ENCODE measurements at places on chromosomes 12 and 14.

DNA sequence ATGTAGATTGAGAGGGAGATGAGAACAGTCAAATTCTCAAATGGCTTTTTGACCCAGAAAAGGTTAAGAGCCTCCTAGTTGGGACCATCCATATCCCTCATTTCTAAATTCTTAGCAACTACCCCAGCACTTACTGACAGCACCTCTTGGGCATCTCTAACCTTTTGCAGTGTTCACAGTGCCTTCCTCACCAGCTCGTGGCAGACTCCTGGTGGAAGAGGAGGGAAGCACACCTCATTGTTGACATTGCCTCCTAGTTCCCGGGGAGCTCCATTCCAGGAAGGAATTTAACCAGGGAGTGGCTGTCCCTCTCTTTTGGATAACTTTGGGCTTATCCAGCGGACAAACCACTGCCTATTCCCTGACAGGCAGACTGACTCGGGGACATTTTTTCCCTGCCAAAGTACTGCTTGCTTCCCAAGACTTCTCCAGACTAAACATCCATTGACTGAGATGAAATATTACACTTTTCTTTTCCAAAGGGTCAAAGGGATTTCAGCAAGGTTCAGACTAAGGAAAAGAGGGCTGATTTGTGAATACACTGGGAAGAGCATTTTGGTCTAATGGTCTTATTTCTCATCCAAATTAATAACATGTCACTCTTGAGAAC is 9.0 kb upstream of the OR6J1 start:
- DNase-seq = no peak

GRCh38 chr14:76088771-76089571 is 62.8 kb upstream of the GPATCH2L start:
- no peak for DNase-seq

DNA sequence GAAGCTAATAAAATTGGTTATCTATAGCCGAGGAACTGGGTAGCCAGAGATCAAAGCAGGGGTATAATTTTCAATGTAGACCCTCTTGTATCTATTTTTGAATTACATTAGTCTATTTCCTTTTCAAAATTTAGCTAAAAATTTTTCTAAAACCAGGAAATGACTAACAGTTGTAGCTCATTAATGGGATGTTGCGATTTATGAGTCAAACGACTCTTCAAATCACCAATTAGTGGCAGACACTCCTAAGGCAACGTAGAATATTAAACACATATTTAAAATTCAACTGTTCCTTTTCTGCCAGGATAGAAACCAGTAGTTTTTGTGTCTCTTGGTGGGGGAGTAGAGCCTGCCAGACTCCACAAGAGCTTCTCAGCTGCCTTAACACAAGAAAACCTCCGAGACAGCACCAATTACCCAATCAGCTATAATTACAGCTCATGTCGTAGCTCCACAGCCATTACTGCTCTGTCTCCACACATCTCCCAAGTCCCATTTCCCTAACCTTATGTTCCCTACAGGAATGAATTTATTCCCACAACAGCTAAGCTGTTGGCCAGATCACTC is 26.9 kb downstream of the GCN1 start:
- peak; percentile 40 for DNase-seq

GRCh38 chr14:31110872-31111271 is 84.7 kb upstream of the STRN3 start:
- no peak for DNase-seq

DNA sequence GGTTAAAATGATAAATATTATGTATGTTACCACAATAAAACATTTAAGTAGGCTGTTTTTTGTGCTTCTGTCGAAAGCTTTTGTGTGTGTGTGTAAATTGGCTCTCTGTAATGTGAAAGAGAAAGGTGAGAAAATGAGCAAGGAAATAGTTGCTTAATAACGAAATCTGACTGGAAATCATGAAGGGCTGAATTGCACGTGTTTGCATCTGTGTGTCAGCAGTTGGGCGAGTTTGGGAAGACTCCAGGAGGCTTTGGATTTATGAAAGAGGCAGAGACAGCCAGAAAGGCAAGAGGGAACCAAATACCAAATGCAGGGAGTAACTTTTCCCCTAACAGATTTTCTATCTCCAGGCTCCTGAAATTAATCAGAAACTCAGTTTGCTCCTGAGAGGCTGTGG is 47.2 kb upstream of the PLEKHG3 start:
- no peak for DNase-seq

DNA sequence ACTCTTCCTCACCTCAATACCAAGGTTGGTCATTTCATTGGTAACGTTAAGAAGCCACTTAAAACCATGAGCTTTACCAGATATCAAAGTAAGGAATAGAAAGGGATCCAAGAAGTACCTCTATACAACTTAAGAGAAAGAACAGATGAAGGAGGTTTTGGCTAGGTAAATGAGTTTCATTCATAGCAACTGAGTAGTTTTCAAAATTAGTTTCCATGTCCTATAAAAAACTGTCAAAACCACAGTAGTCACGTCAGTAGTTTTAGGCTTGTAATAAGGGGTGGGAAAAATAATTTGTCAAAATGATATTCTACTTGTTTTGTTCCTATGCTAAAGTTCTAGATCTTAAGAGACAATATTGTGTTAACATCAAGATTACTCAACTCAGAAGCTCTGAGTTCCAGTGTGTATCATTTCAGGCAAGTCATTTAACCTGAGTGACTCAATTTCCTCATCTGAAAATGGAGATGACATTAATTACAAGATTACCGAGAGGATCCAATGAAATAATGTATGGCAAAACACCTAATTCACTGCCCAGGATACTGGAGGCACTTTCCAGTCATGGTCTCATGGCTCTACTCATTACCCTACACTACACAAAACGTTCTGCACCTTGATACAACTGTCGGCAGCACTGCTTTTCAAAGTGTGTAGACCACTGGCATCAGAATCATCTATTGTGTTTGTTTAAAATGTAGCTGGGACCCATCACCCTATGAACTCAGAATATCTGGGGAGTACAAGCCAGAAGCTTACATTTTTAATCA is 24.1 kb upstream of the SLC6A13 start:
- DNase-seq = no peak

DNA sequence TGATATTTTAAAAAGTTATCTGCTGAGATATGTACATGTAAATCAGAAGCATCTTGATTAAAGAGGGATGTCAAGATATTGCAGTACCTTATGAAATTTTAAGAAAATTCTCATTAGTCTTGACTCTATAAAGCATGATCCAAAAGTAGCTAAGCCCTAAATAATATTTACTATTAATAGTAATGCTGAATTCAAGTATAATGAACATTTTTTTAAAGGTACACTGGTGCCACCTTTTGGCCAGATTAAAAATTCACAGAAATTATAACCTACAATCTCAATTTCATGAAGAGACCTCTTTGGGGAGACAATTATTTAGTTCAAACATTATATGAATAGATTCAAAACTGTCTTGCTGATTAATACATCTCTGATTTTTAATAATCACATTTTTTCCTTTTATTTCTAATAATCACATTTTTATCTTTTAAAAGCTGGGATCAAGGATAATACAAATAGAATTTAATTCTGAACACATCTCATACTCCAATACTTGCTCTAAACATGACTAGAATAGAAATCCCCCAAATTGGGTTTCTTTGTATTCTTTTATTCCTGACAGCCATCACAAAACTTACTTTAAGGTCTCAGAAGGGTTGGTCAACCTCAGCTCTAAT is 13.4 kb downstream of the AKAP5 start:
- DNase-seq = no peak

- no peak for DNase-seq
Observed at GRCh38 chr12:3328571-3328970, 162.4 kb upstream of the PRMT8 start.

GRCh38 chr14:23347406-23348296 is 5.0 kb downstream of the SLC22A17 start:
- DNase-seq = no peak

DNA sequence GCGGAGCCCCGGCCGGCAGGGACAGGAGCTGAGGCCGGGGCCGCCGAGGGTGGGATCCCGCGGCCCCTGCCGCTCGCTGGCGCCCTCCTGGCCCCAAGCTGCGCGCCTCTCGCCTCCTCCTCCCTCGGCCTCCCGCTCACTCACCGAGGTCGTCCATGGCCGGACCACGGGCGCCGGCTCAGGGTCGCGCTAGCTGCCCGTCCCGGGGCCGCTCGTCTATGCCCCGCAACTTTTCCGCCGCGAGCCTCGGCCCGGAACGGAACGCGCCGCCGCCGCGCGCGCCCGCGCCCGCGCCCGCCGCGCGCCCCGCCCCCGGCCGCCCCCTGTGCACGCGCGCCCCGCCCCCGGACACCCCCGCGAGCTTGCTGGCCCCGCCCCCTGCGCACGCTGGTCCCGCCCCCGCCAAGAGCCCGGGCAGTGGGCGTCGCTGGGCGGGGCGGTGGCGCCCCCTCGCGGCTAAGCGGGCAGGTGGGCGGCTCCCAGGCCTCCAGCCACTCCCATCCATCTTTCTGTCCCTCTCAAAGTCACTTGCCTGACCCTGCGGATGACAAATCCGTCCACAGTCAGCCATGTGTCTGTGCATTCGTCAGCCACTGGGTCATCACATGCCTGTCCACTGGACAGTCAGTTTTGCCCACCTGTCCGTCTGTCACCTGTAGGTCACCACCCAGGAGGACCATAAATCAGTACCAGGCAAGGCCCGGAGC is at the start of gene PXN:
Gene PXN, minus strand, starts transcription at position 258 of the 707 bp plus-strand sequence. Its CDS starts 101 bp downstream, at position 157.
- peak; percentile 84 for DNase-seq

GRCh38 chr12:113524495-113524894 is 52.8 kb upstream of the LHX5 start:
- no peak for DNase-seq

DNA sequence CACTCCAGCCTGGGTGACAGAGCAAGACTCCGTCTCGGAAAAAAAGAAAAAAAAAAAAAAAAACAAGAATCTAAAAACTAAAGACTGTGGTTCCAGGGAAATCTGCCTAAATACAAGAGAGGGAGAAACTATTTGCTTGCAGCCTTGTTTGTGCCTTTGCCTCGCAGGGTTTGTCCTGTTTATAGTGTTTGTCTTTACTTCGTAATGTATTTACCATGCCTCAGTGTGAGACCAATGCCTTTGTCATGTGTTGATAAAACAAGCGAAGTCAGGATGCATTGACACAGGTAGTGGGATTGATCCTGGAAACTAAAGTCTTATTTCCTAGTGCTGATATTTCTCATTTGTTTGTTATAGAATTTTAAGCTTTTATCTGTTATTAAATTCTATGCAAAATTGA is 199.0 kb downstream of the EXOC5 start:
- DNase-seq = no peak

DNA sequence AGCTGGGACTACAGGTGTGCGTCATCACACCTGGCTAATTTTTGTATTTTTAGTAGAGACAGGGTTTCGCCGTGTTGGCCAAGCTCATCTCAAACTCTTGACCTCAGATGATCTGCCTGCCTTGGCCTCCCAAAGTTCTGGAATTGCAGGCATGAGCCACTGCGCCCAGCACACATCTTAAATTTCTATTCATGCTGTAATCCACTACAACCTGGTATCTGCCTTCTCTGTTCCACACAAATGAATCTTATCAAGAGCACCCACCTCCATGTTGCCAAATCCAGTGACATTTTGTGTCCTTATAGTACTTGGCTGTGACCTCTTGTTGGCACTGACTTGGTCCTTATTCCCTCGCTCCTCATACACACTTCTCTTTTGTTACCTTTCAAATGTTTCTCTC is 5.8 kb upstream of the BICD1 start:
- no peak for DNase-seq

GRCh38 chr14:104879201-104879982 is 14.3 kb downstream of the CEP170B start:
- peak; percentile 7 for DNase-seq
